ENCODE measurements at places on chromosomes 4 and X.

DNA sequence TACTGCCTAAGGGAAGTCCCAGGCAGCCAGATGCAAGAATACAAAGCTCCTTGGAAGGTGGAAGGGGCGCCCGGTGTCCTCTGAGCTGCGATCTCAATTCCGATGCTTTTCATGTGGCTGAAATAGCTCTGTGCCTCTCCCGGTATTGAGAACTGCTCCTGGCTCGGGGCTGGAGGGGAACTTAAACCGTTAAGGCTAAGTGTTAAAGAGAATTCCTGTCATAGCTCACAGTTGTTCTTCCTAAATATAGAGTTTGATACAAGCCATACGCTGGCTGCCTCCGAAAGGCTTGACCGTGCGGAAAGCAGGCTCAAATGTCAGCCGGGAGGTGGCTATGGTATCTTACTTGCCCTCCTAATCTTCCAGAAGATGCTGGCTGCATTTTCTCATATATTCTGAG lies at the start of gene SMPX:
Gene SMPX, minus strand, starts transcription at position 157 of the 400 bp plus-strand sequence. CDS start 3,826 bp downstream, outside the sequence.
- no peak for DNase-seq

DNA sequence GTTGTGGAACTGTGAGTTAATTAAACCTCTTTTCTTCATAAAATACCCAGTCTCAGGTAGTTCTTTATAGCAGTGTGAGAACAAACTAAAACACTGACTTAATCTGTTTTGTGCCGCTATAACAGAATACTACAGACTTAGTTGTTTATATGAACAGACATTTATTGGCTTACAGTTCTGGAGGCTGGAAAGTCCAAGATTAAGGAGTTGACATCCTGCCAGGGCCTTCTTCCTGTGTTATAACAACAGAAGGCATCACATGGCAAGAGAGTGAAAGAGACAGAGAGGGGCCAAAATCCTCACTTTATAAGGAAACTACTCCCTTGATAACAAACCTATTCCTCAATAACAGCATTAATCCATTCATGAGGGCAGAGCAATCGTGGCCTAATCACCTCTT lies 42.5 kb upstream of the KCNIP4 start:
- DNase-seq, result no peak

DNA sequence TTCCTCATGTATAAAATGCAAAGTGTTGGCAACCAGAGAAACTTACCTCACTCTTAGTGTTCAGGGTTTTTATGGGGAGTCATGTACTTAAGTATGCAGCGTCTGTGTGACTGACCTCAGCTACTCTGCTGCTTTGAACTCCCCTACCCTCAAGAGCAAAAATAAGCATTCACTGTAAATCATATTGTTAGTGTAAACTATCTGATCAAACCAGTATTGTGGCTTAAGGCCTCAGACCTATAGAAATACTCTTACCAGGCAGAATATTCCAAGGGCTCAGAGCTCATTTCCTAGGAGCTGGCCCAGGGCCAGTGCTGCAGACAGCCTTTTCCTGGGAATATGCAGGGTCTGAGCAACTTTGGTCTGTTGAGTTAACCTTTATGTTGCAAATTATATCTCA lies 453.1 kb downstream of the CCSER1 start:
- no peak for DNase-seq

DNA sequence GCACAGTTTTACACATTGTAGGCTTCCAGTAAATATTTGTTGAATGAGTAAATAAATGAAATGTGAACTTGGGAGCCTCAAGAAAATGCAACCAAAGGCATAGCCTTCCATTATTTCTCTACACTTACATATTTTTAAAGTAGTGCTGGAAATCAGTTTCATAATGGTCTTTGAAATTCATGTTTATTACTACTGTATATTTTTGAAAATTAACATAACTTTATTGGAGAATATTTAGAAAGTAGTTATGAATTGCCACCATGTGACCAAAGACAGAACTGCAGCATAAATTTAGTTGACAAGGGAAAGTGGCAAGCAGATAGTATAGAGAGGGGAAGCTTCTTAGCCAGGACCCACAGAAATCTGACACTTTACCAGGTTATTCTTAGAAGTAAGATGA lies 6.4 kb downstream of the TCEAL8 start:
- DNase-seq, result no peak

- no peak for DNase-seq
These were observed 113.5 kb upstream of the FAM9A start for GRCh38 chrX:8914681-8915080.

- DNase-seq, result peak; percentile 57
These were observed 4.5 kb upstream of the CXCR3 start for GRCh38 chrX:71622576-71623450.

Data from NT2/D1 (cell line).